ENCODE measurements at places on chromosomes 2 and 18.

- DNase-seq: no peak
Measured at GRCh38 chr18:8960740-8961657, 141.5 kb upstream of the NDUFV2 start.

GRCh38 chr2:3181416-3182010 is 196.1 kb downstream of the EIPR1 start:
- DNase-seq: no peak

DNA sequence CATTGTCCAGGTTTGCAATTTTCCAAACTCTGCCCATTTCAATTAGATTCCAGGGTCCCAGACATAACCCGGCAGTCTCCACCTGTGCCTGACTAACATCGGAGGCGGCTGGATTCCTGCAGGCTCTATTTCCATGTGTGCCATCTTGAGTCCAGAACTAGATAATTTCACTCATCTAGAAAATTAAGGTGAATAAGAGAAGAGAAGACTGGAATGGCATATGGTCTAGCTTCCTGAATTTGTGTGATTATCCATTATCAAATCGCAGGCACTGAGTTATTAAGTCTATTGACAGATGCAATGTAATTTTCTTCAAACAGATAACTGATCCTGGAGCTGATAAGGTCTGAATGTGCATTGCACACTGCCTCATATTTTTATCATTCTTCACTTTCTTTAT is 305.2 kb downstream of the ETAA1 start:
- DNase-seq: no peak

DNA sequence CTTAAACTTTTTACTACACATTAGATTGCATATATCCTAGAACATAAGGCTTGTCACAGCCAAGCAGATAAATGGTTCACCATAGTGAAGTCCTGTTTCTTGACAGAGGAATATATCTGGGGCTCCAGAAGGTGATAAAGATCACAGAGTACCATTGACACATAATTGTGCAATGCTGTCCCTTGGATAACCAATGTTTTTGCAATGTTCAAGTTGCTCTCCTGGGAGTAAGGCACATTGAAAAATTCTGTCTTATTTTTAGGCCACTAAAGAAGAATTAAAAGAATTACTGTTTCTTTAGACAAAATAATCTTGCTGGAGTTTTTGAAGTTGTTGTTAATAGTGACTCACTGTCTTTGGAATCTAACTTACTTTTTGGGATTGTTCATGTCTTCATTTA is 1132.8 kb downstream of the LRP1B start:
- DNase-seq: no peak

DNA sequence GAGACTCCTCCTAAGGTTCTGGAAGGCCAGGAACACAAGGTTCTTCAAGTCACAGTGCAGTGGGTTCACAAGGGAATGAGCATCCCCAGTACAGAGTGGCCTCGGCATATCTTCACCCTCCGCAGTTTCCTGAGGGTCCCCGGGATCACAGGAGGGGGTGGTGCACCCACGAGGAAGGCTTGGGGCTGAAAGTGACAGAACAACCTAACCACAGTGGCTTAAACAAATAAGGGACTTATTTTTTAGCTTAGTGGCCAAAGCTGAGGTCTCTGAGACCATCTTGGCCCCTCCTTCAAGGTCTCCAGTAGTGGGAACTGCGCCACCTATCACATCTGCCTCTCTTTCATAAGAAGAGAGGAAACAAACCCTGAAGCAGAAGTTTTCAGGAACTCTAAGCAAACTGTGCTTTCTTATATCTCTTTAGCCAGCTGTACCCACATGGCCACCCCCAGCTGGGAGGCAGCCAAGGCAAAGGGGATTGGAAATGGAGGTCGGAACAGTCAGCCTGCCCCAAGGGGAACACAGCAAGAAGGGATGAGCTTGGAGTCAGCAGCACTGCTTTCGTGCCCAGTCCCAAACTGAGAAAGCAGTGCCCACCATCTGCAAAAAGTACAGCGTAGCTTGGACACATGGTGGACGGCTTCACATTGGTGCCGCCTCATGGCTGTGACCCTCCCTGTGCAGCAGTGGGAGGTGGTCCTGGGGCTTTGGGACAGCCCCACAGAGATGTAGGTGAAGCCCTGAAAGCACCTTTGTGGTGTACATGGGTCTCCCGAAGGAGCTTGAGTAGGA is 260.0 kb upstream of the ID2 start:
- DNase-seq: no peak

All from endothelial cell (in vitro differentiated cells).